NCI-H748 treated with DMSO at 0.1 percent for 48 hours (cell line): ENCODE measurements at places on chromosomes 6 and 20.

DNA sequence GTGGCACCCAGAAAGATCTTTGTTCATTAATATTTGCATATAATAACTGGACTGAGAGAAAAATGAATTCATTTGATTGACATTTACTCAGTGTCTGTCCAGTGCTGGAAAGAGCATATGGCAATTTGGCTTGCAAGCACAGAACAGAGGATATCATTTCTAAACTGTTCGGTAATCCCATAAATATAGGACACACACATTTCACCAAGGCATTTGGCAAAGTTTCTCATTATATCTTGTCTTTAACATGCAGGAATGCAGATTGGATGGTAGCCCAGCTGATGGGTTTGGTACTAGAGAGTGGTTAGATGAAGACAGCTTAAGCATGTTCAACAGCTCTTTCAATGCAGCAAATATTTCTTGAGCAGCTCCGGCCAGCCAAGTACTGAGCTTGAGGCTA lies 259.2 kb downstream of the PRKN start:
- DNase-seq, result no peak

DNA sequence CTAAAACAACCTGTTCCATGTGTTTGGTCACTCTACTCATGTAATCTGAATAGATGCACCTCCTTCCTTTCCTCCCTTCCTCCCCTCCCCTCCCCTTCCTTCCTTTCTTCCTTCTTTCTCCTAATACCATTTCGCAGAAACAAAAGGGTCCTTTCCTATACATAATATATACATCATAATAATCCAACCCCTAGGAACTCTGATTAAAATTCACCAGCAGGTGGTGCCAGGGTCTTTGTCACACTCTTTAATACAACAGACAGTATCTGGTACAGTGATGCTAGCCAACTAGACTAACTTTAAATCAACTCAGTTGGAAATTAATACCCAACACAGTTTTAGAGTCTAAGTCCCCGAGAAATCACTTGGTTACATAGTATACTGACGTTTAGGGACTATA lies 181.2 kb upstream of the SHLD1 start:
- peak; percentile 75 for DNase-seq

- no peak for DNase-seq
These were observed 532.1 kb upstream of the CHD6 start for GRCh38 chr20:42150230-42150629.

GRCh38 chr20:32227744-32228688 lies 20.3 kb downstream of the POFUT1 start:
- DNase-seq, result no peak

GRCh38 chr6:84421031-84421430 lies 193.6 kb upstream of the CEP162 start:
- no peak for DNase-seq

- DNase-seq, result no peak
These were observed 59.4 kb upstream of the CCDC167 start for GRCh38 chr6:37559050-37559449.

DNA sequence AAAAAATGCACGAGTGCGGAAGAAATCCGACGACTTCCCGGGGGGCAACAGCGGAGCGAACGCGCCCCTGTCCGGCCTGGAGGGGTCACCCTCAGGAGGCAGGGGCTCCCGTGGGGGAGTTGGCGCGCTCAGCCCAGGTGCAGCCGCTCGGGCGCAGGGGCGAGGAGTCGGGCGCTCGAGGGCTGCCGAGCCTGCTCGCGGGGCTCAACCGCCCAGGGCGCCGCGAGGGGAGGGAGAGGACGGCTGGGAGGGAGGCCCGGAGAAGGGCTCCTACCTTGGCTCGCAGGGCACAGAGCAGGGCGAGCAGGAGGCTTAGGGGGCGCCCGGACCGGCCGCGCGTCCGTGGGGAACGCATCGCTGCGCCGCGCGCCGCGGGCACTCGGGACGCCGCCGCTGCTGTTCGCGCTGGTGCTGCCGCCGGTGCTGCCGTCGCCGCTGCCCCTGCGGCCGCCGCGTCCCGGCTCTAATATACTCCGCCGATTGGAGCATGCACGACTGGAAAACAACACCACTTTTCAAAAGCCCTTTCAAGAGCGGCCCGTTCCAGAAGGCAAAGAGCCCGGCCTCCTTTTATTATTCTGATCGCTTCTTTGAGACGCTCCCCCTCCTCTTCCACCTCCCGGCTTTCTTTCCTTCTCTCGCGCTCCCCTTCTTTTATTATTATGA lies 490 bp downstream of the JAG1 start:
- peak; percentile 60 for DNase-seq

DNA sequence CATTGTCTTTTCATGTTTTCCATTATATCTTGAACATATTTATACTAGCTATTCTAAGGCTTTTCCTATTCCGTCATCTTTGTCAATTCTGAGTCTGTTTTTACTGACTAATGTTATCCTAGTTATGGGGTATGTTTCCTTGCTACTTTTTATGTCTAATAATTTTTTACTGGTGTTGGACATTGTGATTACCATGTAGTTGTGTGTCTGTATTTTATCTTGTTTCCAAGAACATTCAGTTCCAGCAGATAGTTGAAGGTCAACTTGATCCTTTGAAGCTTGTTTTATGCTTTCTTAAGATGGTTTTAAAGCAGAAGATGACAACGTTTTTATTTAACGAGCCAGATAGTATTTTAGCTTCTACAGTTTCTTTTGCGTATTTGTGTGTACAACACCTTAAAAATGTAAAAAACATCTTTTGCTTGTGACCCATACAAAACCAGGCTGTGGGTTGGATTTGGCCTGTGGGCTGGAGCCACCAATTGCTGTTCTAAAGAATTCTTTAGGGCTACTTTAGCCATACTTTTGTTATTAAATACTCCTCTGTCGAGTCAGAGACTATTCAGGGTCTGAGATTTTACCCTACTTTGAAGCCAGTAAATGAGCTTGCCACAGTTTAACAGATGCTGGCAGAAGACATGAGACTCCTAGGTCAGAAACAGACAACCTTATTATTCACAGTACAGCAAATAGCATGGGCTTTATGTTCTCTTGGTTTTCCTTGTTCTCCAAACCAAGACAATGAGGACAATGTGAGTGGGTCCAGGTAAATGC lies 38.7 kb upstream of the REV3L start:
- DNase-seq, result no peak

DNA sequence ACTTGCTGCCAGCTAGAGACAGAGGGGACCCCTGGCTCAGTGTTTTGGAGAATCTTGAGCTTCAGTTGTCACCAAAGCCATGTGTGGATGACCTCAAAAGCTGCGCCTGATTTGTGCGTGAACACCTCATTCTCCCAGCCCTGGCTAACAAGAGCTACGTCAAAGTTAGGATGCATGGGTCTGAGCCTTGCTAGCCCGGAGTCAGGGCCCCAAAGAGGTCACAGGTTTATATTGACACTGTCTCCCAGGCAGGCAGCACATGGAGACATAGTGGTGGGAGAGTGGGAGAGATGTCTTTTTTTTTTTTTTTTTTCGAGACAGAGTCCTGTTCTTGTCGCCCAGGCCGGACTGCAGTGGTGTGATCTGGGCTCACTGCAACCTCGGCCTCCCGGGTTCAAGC lies 36.1 kb upstream of the DUSP22 start:
- no peak for DNase-seq

- DNase-seq, result no peak
These were observed 202.2 kb upstream of the PCSK2 start for GRCh38 chr20:17024513-17025119.

- no peak for DNase-seq
These were observed 39.3 kb downstream of the DACT2 start for GRCh38 chr6:168280020-168280898.

DNA sequence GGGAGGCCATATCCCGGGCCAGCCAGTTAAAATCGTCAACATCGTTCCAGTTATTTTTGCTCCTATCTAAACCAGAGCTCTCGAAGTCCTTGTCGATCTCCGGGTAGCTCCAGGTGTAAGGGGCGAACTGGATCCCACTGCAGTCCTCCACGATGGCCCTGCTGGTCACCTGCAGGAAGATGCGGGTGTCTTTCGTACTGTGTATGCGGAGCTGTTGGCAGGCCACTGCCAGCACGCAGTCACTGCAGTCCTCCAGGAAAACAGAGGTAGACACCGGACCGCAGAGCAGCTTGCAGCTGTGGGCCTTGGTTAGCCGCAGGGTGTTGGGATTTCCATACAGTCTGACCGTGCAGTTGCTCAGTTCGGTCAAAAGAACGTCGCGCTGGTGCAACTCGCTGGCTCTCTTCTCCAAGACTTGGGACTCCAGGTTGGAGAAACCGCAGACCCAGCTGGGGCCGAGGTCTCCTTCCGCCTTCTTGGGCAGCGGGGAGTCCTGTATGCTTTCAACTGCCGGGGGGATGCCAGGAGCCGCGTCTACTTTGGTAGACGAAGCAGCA lies 742 bp downstream of the TBCC start:
- DNase-seq, result no peak

GRCh38 chr20:588476-588875 lies 21.6 kb downstream of the TCF15 start:
- DNase-seq, result no peak

- no peak for DNase-seq
These were observed 12.8 kb upstream of the SGK2 start for GRCh38 chr20:43545837-43546578.
